SK-MEL-5 (cell line): ENCODE measurements at places on chromosomes 7 and 10. TPM values are rescaled to one million over a fixed set of nuclear protein-coding genes. Genes with fewer than 3 reads are reported as not detected.

DNA sequence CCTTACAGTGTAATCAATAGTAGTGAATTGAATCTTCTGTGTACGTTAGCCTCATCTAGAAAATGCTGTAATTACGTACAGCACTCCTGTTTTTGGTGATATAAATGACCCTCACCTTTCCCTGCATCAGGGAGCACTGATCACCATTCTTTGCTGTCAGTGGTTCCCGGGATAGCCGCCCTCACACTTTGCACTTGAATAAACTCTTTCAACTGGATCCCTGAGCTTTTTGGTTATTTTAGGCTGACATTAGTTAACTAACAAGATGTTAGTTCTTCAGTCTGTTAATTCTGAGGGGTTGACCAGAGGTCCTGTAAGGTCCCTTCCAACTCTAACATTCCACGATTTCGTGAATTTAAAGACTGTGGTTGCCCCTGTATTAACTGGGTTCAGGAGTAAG is 23.4 kb upstream of the ZC3HAV1 start:
- DNase-seq = no peak

DNA sequence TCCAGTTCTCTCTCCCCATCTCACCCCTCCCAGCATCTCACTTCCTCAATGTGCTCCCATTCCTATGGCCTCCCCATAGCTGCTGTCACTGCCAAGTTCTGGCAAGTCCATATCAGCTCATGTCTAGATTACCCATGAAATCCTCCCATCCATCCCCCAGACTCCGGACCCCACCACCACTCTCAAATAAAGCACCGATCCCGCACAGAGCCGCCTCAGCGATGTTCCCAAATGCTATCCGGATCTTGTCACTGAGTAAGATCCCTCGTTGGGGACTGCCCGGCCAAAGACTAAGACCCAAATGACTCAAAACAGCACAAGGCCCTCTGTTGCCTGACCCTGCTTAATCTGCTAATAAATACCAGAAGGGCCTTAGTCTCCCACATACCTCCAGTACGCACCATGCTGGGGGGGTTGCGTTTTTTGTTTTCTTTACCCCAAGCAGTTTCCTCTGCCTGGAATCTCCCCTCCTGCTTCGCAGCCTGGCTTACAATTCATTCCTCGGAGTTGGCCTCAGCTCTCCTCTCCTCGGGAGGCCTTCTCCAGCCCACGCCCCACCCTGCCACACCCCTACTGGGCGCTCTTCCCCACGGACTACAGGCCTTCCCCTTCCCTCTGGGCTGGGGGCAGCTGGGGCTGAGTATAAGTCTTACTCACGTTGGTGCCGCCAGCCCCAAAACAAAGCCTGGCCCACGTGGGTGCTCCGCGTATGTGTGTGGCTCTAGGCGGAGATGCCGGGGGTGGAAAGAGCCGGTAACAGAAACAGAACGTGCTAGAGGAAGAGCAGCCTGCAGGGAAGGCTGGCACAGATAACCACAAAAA is 1.8 kb upstream of the DUSP5 start:
- DNase-seq = no peak

DNA sequence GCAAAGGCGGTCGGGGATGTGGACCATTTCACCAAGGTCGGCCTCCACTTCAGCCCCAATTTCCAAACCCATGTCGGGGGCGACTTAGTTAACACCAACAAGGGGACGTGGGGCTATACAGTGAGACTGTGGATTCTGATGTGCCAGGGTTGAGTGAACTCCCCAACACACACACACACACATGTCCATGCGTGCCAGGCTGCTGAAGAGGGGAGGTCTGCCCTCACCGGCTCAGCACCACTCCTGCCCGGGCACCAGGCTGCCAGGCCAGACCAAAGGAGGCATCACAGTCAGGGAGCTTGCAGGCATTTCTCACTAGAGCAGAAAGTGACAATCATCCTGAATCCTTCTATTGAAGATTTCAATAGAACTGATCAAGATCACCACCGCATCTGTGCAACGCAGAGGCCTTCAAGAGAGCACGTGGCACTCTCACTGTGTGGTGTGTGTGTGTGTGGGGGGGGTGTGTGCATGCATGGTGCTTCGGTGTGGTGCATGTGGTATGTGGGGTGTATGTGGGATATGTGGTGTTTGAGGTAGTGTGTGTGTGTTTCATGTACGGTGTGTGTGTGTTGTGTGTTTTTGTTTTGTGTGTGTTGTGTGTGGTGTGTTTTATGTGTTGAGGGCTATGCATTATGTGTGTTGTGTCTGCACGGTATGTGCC is 403.5 kb upstream of the RNF32 start:
- no peak for DNase-seq

- DNase-seq = no peak
These were observed 80.5 kb downstream of the ELAPOR2 start for GRCh38 chr7:86978808-86979506.

DNA sequence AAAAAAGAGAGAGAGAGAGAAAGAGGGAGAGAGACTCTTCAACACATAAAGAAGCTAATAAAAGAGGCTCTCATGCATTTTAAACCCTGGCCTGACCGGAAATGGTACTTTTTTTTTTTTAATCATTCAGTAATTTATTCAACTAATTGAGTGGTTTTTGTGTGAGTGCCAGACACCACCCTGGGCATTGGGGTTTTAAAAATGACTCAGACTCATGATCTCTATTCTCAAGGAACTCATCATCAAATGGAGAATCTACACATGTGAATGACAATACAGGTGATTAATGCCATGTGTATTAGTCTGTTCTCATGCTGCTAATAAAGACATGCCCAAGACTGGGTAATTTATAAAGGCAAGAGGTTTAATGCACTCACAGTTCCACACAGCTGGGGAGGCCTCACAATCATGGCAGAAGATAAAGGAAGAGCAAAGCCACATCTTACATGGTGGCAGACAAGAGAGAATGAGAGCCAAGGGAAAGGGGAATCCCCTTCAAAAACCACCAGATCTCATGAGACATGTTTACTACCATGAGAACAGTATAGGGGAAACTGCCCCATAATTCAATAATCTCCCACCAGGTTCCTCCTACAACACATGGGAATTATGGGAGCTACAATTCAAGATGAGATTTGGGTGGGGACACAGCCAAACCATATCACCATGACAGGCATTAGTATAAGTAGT is 158.5 kb upstream of the AUTS2 start:
- no peak for DNase-seq

- no peak for DNase-seq
These were observed 1250.6 kb upstream of the LRRTM3 start for GRCh38 chr10:65675236-65675635.

GRCh38 chr7:134789967-134790685 is 10.7 kb downstream of the CALD1 start:
- no peak for DNase-seq

Gene KEL
- 2.2 TPM in 1 of 2 replicates, not detected in the other for total RNA-seq

Gene AKR1C4
- not detected in 2 replicates for total RNA-seq

Gene CPED1
- total RNA-seq = 4.9 and 6.2 TPM in 2 replicates
